Choroid plexus epithelial cell (primary cell): ENCODE measurements at places on chromosomes 6 and 20.

- peak; percentile 63 for DNase-seq
These were observed 12.0 kb downstream of the RNF8 start for GRCh38 chr6:37365791-37366190.

DNA sequence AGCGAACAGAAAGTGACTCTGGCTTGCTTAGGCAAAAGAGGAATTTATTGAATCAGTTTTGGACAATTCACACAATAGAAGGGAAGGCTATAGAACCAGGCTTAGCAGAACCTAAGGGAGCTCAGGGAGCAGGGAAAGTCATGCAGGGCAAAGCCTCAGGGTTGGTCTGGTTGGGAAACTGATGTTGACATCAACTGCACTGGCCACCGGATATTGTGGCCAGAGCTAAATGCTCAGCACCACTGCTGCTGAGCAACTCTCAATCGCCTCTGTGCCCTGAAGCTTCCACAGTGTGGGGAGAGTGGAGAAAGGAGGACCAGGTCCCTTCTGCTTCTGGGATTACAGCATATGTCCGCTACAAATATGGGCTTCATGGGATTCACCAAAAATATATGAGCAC lies 93.3 kb upstream of the GCM1 start:
- DNase-seq = no peak

- no peak for DNase-seq
These were observed 225.8 kb downstream of the EYA2 start for GRCh38 chr20:47120346-47120936.

DNA sequence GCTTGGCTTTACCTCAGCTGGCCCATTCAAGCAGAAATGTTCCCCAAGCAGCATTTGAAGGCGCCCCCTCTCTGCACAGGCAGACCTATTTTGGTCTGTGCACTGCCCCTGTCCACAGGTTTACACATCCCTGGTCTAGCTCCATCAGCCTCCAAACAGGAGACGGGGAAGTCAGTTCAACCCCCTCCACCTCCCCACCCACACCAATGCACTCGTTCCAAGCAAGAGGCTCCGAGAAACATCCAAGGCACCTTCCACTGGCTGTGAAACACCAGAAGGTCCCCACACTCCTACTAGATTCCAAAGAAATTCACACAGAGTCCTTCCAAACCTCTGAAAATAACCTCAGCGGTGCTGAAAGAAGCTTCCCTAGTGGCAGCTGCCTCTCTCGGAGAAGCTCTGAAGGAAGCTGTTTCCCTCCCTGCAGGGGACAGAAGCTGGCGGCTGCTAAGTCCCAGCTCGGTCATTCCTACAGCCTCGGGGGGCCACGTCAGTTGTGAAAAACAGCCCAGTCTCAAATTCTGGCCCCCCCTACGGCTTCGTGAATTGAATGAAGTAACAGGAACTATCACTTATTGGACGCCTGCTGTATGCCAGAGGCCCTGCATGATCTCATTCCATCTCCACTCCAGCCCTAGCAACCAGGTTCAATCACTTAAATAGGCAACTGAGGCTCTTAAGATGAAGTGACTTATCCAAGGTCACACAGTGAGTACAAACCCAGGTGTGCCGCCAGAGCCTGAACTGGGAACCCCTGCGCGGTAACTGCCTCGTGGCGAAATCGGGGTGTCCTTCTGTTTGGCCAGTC lies 815 bp downstream of the SPATA2 start:
- DNase-seq = no peak

DNA sequence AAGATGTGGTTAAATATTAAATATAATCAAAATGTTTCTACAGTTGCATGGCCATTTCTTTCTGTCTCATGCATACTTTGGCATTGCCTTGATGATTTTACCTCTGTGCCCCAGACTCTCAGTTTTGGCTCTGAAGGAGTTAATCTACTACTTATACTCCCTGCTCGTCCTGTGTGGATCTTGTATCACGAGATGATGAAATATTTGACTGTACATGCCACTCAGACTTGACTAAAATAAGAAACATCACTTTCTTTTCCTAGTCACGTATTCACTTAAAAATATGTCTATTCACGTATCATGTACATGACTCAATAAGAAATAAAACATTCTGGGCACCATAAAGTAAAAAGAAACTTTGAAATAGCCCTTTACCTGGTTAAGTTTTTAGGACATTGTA lies 397.7 kb downstream of the RFPL4B start:
- peak; percentile 6 for DNase-seq

- no peak for DNase-seq
These were observed 25.2 kb downstream of the ESR1 start for GRCh38 chr6:151832710-151833109.
